ENCODE measurements at places on chromosomes 5 and 9. TPM values are rescaled to one million over a fixed set of nuclear protein-coding genes. Genes with fewer than 3 reads are reported as not detected.

DNA sequence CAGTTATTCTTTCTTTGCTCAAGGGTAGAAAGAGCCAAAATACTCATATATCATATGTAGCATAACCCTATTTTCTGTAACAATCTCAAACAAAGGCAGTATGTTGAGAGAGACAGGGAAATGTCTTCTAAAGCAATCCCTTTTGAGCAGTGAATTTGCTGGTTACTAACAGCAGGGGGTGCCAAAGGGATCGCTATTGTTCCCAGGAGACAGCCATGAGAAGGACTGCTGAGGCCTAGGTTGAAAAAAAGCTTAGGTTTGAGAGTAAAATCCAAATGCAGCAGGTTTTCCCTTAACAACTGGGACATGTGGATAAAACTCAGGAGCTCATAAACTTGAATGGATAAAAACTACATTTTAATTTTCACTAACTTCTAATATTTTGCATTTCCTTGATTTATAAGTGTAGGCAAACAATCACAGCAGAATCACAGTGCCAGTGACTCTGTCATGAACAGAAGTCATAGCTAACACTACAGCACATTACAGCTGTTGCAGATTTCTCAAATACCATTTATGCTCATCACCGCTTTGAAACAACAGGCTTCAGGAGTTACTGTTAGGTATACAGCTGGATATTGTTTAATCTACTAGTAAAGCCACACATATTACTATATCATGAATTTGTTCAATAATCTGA is 148.4 kb downstream of the MAPKAP1 start:
- H3K27ac ChIP-seq = no peak overlapping the region
- H3K4me1 ChIP-seq = no peaks in the 10 kb centered on the region
- no peak overlapping the region for H3K4me3 ChIP-seq
- DNase-seq = no peak
- no peaks in the 10 kb centered on the region for H3K27me3 ChIP-seq

- no peak overlapping the region for H3K4me3 ChIP-seq
- no peaks in the 10 kb centered on the region for H3K27me3 ChIP-seq
- DNase-seq = peak; percentile 11
These were observed 61.7 kb downstream of the MRPL36 start for GRCh38 chr5:1737790-1738405.

- H3K27ac ChIP-seq = peak overlapping the region; percentile 37
- no peaks in the 10 kb centered on the region for H3K36me3 ChIP-seq
- no peak for DNase-seq
- peak overlapping the region; percentile 43 for H3K4me3 ChIP-seq
These were observed 709 bp upstream of the SH3PXD2B start for GRCh38 chr5:172455087-172455381.

- H3K36me3 ChIP-seq = no peaks in the 10 kb centered on the region
- no peak overlapping the region for H3K27ac ChIP-seq
- peaks cover 4% of the 10 kb centered on the region for H3K4me1 ChIP-seq
- DNase-seq = peak; percentile 85
- H3K4me3 ChIP-seq = no peak overlapping the region
These were observed 7.3 kb upstream of the C5orf58 start for GRCh38 chr5:170225326-170226128.

GRCh38 chr5:173689171-173689736 is 72.8 kb upstream of the BOD1 start:
- H3K36me3 ChIP-seq = no peaks in the 10 kb centered on the region
- H3K27ac ChIP-seq = peak overlapping the region; percentile 76
- no peak overlapping the region for H3K4me3 ChIP-seq
- DNase-seq = no peak

DNA sequence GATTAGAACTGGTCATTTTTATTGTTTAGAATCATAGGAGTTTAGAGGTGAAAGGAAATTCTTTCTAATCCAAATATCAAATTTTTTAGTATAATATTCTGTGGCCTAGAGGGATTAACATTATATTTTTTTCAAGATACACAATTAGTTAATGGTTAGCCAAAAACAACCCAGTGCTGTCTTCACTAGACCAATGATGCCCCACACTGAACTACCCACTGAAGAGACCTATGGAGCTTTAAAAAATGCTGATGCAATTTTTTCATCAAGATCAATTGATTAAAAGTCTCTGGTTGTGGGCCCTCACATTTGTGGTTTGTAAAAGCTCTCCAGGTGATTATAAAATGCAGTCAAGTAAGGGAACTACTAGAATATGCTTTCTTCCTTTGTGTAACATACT is 274.1 kb upstream of the C9orf72 start:
- H3K36me3 ChIP-seq = no peaks in the 10 kb centered on the region
- no peak overlapping the region for H3K4me3 ChIP-seq
- no peak overlapping the region for H3K27ac ChIP-seq

DNA sequence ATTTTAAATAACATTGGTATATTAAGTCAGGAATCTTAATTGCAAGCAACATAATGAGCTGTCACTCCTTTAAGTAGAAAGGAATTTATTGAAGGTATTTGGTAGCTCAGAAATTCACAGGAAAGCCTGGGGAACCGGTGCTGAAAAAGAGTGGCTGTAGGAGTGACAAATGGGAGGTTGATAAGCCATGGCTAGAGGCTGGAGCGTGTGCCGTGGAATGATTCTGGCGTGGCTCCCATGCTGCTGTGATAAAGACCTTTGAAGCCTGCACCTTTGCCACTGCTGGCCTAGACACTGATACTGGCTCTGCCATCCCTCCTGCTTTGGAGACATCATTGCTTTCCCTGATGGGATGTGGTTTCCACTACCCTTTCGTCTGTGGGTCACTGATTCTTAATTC is 65.7 kb upstream of the ATG10 start:
- no peaks in the 10 kb centered on the region for H3K36me3 ChIP-seq
- H3K4me1 ChIP-seq = no peaks in the 10 kb centered on the region
- H3K4me3 ChIP-seq = no peak overlapping the region

DNA sequence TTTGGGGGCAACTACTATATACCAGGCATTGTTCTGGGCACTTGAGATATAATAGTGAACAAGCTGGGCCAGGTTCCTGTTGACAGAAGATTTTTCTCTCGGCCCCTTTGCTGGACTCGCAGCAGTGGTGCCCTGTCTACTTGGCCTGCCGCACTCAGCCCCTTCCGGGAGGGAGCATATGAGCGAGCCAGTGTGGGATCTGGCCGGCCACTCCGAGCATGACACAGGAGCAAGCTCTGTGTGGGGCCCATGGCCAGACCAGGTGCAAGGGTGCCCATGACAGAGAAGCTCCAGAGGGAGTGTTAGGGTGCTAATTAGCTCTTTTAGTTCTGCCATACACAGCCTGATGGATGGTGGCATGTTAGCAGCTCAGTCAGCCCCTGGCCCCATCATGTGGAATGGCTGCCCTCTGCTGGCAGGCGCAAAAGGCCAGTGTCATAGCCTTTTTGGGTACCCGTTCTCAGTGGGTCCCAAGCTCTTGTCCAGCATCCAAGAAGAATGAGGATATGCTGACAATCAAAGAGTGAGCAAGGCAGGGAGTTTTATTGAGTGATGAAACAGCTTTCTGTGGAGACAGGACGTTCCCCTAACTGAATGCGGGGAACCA is 9.3 kb upstream of the KIF4B start:
- DNase-seq = no peak
- no peak overlapping the region for H3K27ac ChIP-seq
- no peaks in the 10 kb centered on the region for H3K36me3 ChIP-seq
- no peaks in the 10 kb centered on the region for H3K27me3 ChIP-seq

DNA sequence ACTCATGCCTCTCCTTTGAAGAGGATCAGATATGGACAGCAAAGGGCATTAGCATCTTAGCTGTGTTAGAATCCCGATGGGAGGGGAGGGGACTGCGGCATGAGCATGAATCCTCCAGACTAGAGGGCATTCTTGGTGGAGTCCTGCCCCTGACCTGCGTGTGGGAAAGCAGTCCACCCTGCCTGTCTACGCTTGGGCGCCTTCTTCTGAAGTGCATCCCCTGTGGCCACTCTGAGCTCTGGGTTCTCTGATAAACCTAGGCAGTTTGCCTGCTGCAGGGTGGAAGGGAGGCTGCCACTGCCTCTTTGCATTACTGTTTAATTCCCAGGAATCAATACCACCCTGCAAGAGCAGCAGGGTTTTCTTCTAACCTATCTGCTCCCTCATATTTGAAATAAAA is 169.3 kb downstream of the INSYN2B start:
- no peak overlapping the region for H3K4me3 ChIP-seq
- no peaks in the 10 kb centered on the region for H3K27me3 ChIP-seq
- no peaks in the 10 kb centered on the region for H3K36me3 ChIP-seq
- H3K27ac ChIP-seq = no peak overlapping the region
- no peaks in the 10 kb centered on the region for H3K4me1 ChIP-seq

- H3K27me3 ChIP-seq = no peaks in the 10 kb centered on the region
- DNase-seq = no peak
- H3K4me3 ChIP-seq = no peak overlapping the region
- no peak overlapping the region for H3K27ac ChIP-seq
These were observed 113.1 kb upstream of the PCAT7 start for GRCh38 chr9:94441796-94442195.

DNA sequence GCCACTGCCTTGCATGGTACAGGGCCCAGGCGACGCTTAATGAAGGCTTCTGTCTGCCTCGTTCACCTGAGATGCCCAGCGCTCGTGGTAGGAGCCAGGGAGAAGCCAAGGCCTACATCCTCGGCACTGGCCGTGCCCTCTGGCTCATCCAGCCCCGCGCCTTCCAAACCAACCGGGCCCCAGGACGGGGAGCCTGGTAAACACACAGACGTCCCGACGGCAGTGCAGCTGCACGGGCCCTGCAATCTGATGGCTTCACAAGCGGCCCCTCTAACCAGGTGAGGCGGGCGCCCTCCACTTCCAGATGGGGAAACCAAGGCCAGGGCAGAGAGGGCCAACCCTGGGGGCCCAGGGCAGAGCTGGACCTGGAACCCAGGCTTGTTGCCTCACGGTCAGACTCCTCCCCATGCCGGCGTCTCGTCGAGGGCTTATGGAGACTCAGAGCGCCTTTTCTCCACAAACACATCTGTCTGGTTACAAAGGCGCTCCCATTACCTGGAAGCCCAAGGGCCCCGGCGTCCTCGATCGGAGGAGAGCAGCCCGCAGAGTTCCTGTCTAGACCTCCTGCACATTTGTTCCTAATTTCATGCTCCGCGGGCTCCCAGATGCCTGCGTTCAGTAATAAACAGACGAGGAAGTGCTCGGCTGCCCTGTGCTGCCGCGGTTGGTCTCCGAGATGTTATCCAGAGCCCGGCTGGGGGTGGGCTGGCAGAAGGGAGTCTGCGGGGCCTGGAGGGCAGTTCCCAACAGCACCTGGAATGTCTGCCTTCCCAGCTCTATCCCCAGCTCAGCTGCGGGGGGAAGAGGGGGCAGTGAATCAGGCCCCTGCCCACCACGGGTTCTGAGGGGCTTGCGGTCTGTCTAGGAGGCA is 23.5 kb downstream of the FAM163B start:
- no peak overlapping the region for H3K27ac ChIP-seq
- peaks cover 8% of the 10 kb centered on the region for H3K27me3 ChIP-seq
- H3K4me1 ChIP-seq = peaks cover 46% of the 10 kb centered on the region
- no peaks in the 10 kb centered on the region for H3K36me3 ChIP-seq

DNA sequence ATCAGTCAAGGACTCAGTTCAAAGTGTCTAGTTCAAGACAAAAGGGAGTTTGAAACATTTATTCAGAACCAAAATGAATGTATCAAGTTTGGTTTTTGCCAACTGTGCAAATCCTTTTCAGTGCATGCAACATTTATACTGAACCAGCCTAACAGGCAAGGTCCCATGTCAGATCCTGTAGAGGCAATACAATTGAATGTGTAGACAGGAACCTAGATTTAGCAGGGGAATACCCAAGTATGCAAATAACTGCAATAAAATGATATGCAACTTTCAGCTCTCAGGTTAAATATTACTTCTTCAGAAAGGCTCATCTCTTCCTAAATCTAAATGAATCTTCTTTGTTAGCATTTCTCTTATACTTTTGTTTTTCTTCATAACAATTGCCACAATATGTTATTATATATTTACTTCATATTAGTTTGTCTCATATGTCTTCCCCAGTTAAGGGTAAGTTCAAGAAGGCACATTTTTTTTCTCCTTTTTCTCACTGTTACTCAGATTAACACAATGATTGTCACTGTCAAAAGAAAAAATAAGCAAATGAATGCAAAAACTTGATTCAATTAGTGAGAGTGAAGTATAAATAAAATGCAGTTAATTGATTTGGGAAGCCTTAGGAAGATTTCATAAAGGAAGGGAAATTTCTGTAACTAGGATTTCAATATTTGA is 163.9 kb upstream of the RASA1 start:
- no peaks in the 10 kb centered on the region for H3K4me1 ChIP-seq
- H3K27me3 ChIP-seq = no peaks in the 10 kb centered on the region
- H3K36me3 ChIP-seq = no peaks in the 10 kb centered on the region
- no peak overlapping the region for H3K27ac ChIP-seq
- no peak overlapping the region for H3K4me3 ChIP-seq
- no peak for DNase-seq

- H3K36me3 ChIP-seq = no peaks in the 10 kb centered on the region
- H3K27ac ChIP-seq = no peak overlapping the region
- no peaks in the 10 kb centered on the region for H3K4me1 ChIP-seq
- H3K27me3 ChIP-seq = no peaks in the 10 kb centered on the region
- no peak for DNase-seq
These were observed 21.4 kb upstream of the HMHB1 start for GRCh38 chr5:143790457-143791112.

DNA sequence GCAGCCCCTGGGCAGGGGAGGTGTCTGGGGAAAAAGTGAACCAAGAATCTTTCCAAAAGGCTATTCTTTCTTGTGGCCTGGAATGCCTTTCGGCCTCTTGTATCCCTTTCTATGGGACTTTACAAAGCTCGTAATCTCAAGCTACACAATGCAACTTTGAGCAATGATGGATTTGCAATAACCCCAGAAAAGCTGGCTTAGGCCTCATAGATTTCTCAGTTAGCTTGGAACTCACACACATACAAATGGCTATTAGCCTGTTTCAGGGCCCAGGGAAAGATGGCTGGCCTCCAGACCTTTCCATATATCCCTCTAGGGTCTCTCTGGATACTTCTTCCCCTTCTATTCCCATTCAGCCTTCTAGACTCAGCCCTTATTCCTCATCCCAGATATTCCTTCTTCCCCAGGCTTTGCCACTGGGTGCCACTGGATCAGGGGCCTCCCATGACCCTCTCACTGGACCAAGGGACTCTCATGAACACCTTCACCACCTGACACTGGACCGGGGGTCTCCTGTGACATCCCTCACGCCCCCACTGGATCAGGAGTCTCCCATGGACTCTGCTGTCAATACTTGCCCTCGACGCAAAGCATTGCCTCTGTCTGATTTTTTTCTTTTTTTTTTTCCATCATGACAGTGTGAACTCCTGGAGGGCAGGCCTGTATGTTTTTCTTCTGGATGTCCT is 59.5 kb downstream of the RAD23B start:
- H3K27me3 ChIP-seq = no peaks in the 10 kb centered on the region
- no peak overlapping the region for H3K4me3 ChIP-seq
- peaks cover 17% of the 10 kb centered on the region for H3K4me1 ChIP-seq
- H3K36me3 ChIP-seq = no peaks in the 10 kb centered on the region
- DNase-seq = no peak

- no peak for DNase-seq
- no peaks in the 10 kb centered on the region for H3K27me3 ChIP-seq
- H3K4me1 ChIP-seq = no peaks in the 10 kb centered on the region
These were observed 47.9 kb downstream of the ADGRV1 start for GRCh38 chr5:90606539-90606938.

GRCh38 chr5:109739741-109740728 is 50.3 kb downstream of the MAN2A1 start:
- no peak overlapping the region for H3K27ac ChIP-seq
- no peak overlapping the region for H3K4me3 ChIP-seq
- H3K4me1 ChIP-seq = peaks cover 24% of the 10 kb centered on the region
- DNase-seq = no peak

- DNase-seq = no peak
- no peaks in the 10 kb centered on the region for H3K4me1 ChIP-seq
- no peak overlapping the region for H3K27ac ChIP-seq
- H3K36me3 ChIP-seq = no peaks in the 10 kb centered on the region
- no peak overlapping the region for H3K4me3 ChIP-seq
These were observed 85.6 kb downstream of the RAD23B start for GRCh38 chr9:107368696-107369095.

POC5 gene
- total RNA-seq = 12.6 TPM

C5orf52 gene
- total RNA-seq = not detected

UBE2QL1 gene
- total RNA-seq = 9.1 TPM

CNTRL gene
- 3.3 TPM for total RNA-seq

IFNB1 gene
- not detected for total RNA-seq
